ENCODE measurements at places on chromosomes 7 and 10. TPM values are rescaled to one million over a fixed set of nuclear protein-coding genes. Genes with fewer than 3 reads are reported as not detected.

The NEUROD6 gene
- total RNA-seq: not detected

DNA sequence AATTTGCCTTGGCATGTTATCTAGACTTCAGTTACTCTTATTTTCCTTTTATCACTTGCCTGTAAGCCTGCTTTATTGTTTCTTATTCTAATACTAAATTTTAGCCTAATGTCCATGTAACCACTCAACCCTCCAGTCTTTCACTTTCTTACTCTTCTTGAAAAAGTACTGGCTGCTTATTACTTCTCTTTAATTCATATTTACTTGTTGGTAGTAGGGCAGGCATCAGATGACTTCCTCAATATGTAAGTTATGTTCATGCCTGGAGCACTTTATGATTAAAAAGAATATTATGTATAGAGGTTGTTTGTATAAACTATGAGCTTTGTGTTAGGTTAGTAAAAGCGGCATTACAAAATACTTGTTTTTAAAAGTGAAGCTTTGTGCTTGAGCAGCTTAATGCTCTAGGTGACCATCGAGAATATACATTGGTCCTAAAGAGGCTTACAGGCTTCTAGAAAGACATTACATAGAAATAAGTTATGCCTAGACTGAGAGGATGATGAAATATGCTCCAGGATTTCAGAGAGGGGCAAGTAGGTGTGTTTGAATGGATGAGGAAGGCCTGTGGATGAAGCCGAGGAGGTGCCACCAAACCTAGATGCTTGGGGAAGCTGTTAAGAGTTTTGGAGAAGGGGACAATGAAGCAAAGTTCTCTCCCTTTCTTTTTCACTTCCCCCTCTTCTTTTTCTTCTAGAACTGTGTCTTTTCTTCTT lies 207.1 kb upstream of the HDAC9 start:
- H3K4me3 ChIP-seq: no peak overlapping the region
- no peaks in the 10 kb centered on the region for H3K4me1 ChIP-seq
- peaks cover 2% of the 10 kb centered on the region for H3K27me3 ChIP-seq
- H3K27ac ChIP-seq: no peak overlapping the region

DNA sequence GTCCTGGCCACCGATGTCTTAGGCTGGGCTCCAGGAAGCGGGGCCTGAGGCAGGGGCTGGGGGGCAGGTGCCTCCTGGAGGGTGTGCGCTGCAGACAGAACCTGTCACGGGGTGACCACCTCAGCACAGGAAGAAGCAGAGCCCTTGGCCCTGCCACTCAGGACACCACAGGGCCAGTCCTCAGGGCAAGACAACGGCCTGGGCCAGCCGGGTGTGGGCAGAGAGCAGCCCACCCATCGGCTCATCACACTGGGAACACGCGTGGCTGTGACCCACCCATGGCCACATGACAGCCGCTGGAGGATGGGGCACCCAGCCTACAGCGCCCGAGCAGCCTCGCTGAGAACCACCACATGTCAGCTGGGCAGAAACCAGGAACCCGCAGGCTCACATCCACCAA lies 5.9 kb upstream of the DIP2C start:
- H3K27me3 ChIP-seq: peaks cover 3% of the 10 kb centered on the region
- H3K4me3 ChIP-seq: no peak overlapping the region
- no peak overlapping the region for H3K27ac ChIP-seq

GRCh38 chr10:33335551-33335800 lies 1.0 kb upstream of the NRP1 start:
- no peaks in the 10 kb centered on the region for H3K36me3 ChIP-seq
- peak overlapping the region; percentile 61 for H3K4me3 ChIP-seq
- H3K4me1 ChIP-seq: peaks cover 7% of the 10 kb centered on the region

GRCh38 chr10:102965311-102965851 lies 47.3 kb downstream of the CNNM2 start:
- no peak overlapping the region for H3K4me3 ChIP-seq
- no peak for DNase-seq
- H3K4me1 ChIP-seq: peaks cover 6% of the 10 kb centered on the region
- H3K27ac ChIP-seq: no peak overlapping the region
- no peaks in the 10 kb centered on the region for H3K36me3 ChIP-seq

Measured in Panc1 (cell line).